AML-193 (cell line): ENCODE measurements at places on chromosomes 4 and X.

DNA sequence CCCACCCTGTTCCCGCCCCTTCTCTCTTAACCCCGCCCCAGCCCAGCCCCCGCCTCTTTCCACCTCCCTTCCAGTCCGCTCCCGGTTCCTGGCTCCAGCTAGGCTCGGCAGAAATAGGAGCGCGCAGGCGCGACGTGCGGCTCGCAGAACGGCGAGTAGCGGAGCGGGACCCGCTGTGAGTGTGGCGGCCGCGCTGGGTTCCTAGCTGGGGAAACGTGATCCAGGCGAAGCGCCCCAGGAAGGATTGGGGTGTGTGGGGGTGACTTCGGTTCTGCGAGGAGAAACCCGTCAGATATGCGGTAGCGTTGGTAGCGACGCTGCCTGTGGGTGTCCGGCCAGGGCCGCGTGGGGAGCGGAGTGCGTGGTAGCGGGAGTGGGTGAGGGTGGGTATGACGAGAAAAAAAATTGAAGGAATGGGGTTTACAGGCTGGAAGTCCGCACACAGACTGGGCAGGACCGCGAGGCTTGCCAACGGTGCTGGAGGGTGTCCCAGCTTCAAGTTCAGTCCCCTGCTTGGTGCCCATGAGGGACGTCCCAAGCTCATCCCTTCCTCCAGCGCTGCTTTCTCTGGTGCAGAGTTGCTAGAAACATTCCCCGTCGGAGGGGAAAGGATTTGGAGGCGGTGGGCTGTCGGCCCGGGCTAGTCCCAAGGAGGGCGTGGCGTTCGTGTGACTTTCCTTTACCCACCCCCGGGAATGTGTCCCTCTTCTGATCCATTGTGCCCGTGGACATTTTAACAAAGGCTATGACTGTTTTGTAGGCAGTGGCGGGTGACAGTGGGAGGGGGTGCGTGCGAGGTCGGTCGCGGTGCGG is at the start of gene PRRG1:
Gene PRRG1 (plus strand): TSS at position 144 of the 813 bp plus-strand sequence. CDS start 56,886 bp downstream, outside the sequence.
- no peak for DNase-seq

DNA sequence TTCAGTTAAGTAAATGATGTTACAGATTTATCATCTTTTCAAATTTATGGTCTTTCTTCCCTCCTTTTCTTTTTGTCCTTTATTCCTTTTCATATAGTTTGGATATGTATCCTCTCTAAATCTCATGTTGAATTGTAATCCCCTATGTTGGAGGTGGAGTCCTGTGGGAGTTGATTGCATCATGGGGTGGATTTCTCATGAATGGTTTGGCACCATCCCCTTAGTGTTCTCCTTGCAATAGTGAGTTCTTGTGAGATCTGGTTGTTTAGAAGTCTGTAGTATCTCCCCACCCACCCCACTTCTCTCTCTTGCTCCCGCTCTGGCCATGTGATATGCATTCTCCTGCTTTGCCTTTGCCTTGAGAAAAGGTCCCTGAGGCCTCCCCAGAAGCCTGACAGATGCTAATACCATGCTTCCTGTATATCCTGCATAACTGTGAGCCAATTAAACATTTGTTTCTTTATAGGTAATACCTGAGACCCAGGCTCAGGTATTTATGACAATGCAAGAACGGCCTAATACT is 236.7 kb downstream of the PRDM5 start:
- DNase-seq = no peak

DNA sequence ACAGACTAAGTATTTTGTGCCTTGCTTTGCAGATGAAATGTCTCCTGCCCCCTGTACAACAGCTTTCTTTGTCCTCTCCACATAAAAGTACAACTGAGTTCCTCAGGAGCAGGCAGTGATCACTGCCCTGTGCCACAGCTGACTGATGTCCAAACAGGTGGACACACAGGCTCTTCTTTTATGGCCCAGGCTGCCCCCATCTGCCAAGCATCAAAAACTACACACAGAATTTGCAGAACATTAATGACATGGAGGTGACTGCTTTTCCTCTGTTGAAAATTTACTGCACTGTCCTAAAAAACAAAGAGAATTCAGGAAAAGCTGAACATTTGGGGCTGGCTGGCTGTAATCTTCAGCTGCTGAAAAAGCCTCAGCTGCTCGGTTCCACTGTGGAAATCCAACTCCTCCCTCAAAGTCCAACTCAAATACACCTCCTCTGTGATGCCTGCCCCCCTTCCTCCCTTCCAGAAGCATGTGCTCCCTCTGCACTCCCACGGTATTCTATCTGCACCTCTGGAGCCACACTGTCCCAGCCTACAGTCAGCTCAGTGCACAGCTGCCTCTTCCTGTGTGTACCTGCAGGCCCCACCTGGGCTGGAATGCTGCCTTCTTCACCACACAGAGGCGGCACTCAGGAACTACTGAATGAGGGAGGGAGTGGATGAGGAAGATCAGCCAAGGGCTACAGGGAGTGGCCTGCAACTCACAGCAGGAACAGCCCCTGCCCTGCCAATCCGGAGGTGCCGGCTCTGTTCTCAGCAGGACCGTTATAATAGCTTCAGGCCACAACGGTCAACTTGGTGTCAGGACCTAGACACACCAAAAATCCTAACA is 10.3 kb downstream of the AFAP1 start:
- DNase-seq = no peak

- DNase-seq = no peak
Measured at GRCh38 chr4:78459327-78459726, 92.2 kb upstream of the ANXA3 start.

- DNase-seq = no peak
Measured at GRCh38 chr4:139593091-139593564, 37.1 kb upstream of the SETD7 start.

GRCh38 chr4:184039963-184040383 is 134.9 kb downstream of the STOX2 start:
- DNase-seq = no peak
